NCI-H82 (cell line): ENCODE measurements at places on chromosomes 2 and 18.

DNA sequence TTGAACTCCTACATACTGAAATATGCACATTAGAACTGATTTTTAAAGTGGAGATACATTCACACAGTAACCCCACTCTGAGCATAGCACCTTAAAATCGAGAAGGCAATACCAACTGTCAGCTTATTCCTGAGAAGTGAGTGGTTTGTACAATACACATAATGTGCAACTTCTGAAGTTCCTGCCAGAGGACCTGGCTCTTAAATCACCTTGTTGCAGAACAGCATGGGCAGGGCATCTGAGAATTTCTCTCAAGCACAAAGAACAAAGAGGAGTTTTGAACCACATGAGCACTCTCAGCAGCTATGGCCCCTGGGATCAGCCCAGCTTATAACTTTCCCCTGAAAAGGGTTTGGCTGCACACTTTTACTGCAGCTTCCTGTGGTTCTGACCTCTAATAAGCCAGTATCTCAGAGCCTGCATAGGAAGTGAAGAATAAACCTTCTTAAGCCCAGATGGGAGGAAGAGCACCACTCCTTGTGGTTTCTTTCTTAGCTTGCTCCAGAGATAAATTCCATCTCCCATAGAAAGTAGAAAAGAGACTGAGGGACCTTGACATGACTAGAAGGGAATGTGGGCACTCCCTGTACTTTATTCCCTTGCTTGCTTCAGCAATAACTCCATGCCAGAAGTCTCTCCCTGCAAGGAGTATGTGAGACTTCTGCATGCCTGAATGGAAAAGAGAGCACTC is 862.3 kb downstream of the SUCLG1 start:
- no peak for DNase-seq

DNA sequence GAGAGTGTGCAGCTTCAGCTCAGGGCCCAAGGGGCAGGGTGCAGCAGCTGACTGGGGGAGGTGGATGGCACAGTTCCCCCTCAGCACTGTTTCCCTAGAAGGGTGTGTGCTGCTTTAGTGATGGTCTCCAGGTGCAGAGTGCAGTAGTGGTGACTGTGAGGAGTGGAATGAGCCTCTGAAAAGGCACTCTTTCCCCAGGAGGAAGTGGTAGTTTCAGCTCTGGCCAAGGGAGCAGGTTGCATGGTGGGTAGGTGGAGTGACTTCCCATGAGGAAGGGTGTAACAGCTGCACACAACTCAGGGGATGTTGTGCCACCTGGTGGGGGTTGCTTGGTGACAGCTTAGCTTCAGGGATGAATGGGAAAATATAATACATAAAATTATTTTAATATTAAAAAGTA is 251.5 kb upstream of the NXPH2 start:
- peak; percentile 78 for DNase-seq

GRCh38 chr18:42045346-42045745 is 90.3 kb downstream of the PIK3C3 start:
- DNase-seq: peak; percentile 4

GRCh38 chr2:90069290-90069894 is 1377.9 kb downstream of the RPIA start:
- DNase-seq: peak; percentile 63

DNA sequence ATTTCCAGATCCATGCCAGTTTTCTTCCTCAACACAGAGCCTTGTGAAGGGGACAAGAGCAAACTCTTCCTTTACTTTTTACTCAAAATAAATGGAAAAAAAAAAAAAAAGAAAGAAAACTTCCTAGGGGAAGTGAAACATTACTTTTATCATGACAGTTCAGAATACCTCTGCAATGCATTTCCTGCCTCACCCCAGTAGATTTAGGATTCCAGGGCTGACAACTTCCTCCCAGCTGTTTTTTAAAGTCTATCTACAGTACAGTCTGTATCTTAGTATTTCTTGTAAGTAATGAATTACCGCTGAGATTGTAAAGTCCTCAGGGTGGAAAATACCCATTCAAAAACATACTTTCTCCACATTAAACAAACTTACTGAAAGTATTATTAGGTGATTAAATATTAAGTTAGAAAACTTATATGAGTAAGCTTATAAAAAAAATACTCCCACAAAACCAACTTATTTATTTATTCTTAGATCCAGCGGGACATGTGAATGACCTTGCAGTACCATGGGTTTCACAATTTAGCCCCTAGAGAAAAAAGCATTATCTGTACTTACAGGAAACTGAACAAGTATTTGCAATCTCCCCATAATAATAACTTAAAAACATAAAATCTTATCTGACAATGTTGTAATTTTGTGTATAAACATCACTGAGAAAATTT is 117.7 kb downstream of the RBMS1 start:
- no peak for DNase-seq

DNA sequence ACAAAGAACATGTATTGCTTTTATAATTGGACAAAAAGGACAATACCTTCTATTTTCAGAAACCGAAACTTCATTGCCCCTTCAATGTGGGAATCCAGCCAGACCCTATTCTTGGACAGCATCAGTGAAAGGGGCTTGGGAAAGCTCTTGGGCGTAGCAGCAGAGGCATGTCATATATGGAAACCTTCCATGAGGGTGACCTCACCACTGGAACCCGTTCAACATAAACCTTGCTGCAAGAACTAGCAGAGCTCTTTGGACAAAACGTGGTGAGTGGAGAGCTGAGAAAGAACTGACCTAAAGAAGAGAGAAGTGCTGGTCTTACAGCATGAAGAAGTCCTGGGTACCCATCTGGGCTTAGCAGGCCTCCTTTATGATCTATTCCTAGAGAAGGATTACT is 22.7 kb upstream of the ACTG2 start:
- no peak for DNase-seq
